GM10248 (cell line): ENCODE measurements at places on chromosomes 13 and 19.
A peak's percentile ranks its signal among the peaks of the same experiment; 100 is the strongest.

DNA sequence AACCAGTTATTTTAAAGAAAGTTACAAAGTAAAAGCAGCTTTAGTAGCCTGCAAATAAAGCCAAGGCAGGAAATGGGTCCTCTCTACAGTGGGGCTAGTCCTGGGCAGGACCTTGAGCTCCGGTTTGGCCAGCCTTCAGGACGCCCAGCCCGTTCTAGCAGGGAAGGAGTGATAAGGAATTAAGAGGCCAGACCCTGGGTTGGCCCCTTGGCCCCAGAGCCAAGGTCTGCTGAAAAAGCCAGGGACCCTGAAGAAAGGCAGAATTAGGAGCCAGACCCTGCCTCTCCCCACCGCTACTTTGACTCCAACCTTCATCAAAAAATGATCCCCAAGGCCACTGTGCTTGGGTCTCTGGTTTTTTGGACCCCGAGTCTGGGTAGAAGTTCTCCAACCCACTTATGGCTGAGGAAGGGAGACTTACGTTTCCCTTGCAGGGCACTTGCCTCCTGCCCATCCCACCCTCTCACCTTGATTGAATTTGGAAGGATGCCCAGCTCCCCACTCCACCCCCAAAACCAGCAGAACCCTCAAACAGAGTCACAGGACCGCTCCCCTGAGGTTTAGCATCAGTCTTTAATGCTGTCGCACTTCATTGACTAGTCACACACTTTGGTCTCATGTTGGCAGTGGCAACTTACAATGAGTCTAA lies 3.9 kb downstream of the DNAJB1 start:
- DNase-seq: no peak

- no peak for DNase-seq
These were observed 2.6 kb upstream of the CARD8 start for GRCh38 chr19:48258350-48258749.

- DNase-seq: no peak
These were observed 1431.0 kb upstream of the SPRY2 start for GRCh38 chr13:81771951-81772350.

DNA sequence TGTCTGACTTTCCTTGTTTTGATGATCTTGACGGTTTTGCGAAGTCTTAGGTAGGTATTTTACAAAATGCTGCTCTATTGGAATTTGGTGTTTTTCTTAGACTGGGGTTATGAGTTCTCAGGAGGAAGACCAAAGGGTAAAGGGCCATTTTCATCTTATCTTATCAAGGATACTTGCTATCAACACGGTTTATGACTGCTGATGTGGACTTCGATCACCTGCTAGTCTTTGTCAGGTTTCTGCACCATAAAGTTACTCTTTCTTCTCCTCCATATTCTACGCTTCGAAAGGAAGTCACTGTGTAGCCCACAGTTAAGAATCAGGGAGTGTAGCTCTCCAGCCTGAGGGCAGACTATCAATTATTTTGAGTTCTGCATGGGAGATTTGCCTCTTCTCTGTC lies 7.4 kb upstream of the CEBPG start:
- no peak for DNase-seq

DNA sequence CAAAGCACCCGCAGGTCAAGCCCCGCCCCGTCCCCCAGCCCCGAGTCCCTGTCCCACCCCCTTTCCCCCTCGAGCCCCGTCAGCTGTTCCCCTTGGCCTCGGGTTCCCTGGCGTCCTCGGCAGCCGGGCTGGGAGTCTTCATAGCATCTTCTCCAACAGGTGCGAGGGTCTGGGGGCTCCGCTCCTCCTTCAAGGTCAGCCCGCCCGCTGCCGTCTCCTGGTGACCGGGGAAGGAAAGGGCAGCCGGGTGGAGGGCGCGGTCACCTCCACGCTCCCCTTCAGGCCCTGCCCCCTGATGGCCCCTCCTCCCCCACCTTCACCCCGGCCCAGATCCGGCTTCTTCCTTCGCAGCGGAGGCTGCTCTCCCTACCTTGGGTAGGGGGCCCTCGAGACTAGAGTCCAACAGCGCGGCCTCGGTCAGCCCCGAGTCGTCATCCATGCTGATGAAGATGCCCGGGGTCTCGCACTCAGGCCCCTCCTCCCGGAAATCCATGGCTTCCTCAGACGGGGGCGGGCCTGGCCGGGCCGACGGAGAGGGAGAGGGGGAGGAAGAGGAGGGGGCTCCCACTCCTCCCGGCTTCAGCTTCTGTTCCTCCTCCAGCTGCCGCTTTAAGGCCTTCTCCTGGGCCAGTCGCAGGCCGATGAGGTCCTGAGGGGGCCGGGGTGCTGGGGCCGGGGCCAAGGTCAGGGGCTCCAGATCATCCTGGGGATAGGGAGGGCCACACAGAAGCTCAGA lies 541 bp upstream of the RSPH6A start:
- DNase-seq: no peak

DNA sequence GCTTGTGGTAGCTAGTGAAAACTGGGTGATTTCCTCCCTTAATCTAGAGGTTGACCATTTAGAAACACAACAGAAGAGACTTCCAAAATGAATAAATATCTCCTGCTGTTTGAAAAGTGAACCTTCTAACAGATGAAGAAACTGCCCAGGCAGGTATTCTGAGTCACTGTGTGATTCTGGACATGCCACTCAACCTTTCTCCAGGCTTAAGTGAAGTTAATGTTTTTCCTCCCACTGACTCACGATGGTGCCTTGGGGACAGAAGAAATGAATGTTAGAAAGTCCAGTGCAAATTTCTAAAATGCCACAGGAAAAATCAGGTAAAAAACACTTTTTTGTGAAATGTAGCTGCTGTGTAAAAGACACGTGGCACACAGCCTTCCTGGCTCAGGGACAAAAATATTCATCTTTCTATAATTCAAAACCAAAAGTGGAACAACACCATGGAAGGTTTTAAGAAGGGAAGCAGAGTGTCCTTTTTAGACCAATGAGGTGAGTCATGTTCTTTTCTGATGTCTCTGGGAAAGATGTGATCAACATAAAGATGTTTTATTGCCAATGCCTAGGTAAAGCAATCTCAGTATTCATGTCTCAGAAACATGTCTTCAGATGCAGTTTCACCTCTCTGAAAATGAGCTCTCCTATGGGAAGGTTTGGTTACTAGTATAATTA lies 9.1 kb downstream of the UBE2L5 start:
- no peak for DNase-seq

GRCh38 chr19:58393725-58394033 lies 1.8 kb upstream of the RNF225 start:
- DNase-seq: no peak

GRCh38 chr13:48594096-48594815 lies 59.5 kb upstream of the CYSLTR2 start:
- no peak for DNase-seq

- no peak for DNase-seq
These were observed 329.2 kb downstream of the SLC7A1 start for GRCh38 chr13:29266261-29266660.

DNA sequence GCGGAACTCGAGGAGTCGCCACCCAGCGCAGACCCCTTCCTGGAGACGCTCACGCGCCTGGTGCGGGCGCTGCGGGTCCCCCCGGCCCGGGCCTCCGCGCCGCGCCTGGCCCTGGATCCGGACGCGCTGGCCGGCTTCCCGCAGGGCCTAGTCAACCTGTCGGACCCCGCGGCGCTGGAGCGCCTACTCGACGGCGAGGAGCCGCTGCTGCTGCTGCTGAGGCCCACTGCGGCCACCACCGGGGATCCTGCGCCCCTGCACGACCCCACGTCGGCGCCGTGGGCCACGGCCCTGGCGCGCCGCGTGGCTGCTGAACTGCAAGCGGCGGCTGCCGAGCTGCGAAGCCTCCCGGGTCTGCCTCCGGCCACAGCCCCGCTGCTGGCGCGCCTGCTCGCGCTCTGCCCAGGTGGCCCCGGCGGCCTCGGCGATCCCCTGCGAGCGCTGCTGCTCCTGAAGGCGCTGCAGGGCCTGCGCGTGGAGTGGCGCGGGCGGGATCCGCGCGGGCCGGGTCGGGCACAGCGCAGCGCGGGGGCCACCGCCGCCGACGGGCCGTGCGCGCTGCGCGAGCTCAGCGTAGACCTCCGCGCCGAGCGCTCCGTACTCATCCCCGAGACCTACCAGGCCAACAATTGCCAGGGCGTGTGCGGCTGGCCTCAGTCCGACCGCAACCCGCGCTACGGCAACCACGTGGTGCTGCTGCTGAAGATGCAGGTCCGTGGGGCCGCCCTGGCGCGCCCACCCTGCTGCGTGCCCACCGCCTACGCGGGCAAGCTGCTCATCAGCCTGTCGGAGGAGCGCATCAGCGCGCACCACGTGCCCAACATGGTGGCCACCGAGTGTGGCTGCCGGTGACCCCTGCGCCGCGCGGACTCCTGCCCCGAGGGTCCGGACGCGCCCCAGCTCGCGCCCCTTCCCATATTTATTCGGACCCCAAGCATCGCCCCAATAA lies 2.3 kb downstream of the AMH start:
- no peak for DNase-seq

DNA sequence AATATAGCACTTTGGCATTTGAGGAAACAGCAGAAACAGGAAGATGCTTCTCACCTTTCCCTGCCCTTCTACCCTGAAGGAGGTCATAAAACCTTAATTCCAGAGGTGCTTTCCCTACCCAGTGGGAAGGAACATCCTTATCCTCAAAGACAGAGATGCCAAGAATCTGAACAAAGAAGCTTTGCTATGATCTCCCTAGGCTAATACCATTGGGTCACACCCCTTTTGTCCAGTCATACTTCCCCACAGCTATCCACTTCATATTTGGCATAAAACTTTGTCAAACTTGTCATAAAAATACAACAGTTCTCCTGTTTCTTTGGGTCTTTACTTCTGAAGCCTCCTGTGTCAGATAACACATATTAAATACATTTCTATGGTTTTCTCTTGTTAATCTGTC lies 21.7 kb upstream of the RXFP2 start:
- no peak for DNase-seq

DNA sequence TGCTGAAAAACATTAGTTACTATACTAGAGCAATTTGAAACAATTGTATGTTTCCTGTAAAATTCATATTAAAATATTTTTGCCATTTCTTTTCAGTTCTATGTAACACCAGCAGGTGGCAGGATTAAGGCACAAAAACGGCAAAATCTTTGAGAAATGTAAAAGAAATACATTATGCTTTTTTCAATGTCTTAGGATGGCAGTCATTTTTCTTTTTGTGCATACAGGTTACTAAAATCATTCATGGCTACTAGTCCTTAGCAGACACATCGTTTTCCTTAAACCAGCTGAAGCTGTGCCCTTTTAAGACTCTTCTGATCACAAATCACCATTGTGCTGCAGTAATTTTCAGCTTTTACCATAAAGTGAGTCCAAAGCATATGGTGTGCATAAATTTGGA lies 800.7 kb upstream of the SLITRK5 start:
- no peak for DNase-seq

- DNase-seq: no peak
These were observed 1484.8 kb downstream of the EFNB2 start for GRCh38 chr13:105050686-105051085.

- DNase-seq: peak; percentile 56
These were observed 27.8 kb downstream of the NFIX start for GRCh38 chr19:13022859-13023636.

DNA sequence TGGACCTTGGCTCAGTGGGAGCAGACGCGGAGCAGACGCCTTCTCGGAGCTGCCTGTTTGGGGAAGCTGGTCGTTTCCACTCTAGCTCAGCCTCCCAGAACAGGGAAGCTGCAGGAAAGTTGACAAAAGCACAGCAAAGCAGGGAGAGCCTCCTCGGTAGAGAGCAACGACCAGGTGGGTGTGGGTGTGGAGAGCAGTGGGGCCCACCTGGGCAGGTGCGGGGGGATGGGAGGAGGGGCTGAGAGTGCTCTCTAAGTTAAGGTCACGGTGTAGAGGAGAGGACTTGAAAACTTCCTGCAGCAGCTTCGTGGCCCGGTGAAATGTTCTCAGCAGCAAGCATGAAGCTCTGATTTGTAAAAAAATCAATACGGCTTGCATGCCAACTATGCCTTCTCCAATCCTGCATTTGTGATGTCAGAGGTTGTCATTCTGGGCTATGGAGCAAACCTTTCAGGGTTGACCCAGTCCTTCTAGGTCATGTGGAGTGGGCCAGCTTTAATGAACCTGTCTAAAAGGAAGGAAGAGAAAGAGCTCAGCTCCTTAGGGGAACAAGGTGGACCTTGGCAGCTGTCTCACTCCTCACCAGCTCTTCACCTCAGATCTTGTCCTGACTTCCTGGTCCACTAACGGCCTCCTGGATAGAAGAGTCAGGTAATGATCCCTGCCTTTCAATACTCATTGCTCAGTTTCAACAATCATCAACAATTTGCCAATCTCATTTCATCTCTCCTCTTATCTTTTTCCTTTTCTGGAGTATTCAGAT lies 85.8 kb upstream of the UBL3 start:
- DNase-seq: peak; percentile 22

- no peak for DNase-seq
These were observed 22.6 kb downstream of the CHST8 start for GRCh38 chr19:33644284-33644836.

DNA sequence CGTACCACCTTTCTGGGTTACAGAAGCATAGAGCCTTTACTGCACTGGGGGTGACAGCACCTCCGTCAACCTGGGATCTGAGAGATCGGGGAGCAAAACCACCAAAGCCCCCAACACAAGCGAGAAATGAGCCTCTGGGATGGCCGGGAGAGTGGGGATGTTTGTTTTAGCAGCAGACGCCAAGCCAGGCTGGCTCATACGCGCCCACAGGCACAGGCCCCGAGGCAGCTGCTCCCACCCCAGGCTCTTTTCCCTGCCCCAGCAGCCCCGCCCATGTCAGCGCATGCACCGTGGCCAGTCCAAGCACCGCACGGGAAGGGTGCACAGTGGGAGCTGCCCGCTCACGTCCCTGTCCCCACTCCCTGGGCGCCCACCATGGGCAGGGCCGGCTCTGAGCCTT lies 8.5 kb downstream of the PIP5K1C start:
- no peak for DNase-seq

GRCh38 chr19:48925240-48925843 lies 8.2 kb upstream of the DHDH start:
- DNase-seq: no peak

- no peak for DNase-seq
These were observed 23.6 kb downstream of the PROZ start for GRCh38 chr13:113182046-113182445.

GRCh38 chr13:108278466-108278865 lies 8.9 kb downstream of the TNFSF13B start:
- DNase-seq: no peak

DNA sequence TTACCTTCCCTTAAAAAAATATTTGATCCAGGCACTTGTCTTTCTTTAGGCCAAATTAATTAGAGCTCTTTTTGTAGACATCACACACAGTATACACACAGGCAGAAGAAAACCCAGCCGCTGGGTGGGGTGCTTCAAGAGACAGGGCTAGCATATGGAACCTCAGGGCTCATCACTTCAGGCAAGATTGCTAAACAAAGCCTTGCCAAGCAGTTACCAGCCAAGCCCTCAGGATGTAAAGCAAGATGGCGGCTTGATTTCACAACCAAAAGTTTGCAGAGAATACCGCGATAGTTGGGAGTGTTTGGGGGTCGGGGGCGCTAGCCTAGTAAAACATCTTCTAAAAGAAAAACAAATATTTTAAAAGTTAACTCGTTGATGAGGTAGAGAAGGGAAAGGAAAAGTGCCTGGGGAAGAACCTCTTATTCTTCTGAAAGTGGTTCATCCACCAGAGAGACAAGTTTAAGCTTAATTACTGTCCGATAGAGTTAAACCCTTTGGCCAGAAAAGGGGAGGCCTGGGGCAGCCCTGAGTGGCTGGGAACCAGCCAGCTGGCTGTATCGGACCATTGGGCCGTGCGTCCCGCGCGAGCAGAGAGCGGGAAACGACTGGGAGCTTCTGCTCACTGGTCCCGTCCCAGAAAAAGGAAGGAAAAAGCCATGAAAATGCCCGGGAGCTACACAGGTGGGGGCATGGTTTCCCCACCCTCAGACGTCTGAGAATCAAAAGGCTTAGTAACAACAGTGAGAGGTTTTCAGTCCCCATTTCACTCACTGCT lies 254.9 kb upstream of the PCDH20 start:
- DNase-seq: no peak
